ENCODE measurements at places on chromosomes 12 and 14.

DNA sequence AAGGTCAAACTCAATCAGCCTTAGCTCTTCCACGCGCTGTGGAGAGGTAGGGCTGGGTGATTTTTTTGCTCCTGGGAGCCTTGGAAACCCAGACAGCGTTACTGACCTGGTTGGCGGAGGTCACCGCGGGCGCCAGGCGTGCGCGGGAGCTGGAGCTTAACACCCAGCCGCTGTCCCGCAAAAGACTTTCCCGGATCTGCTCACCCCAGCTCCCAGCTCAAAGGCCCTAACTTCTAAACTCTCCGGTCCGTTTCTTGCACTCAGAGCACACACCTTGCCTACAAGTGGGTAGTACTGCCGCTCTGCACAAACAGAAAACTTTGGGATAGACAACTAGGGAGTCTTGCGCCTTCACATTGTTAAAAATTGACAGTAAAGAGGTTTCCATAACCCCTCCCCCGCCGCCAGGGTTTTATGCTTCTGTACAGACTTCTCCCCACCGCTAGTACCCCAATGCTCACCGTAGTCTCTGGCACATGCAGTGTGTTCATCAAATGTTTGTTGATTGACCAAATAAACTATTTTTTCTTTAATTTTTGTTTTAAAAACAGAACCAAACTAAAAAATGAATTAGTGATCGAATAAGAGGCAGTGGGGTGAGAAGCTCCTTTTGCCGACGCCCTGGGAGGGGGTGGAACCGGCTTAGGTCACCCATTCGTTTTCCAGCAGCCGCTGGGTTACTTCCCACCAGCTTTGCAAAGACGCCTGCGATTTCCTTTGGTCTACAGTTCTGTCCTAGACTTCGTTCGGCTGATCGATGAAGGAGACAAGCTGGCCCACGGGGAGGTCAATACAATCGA is 12.7 kb upstream of the TBX3 start:
- H3K36me3 ChIP-seq, result no peaks in the 10 kb centered on the region
- peaks cover 37% of the 10 kb centered on the region for H3K4me1 ChIP-seq
- no peaks in the 10 kb centered on the region for H3K27me3 ChIP-seq
- H3K27ac ChIP-seq, result no peak overlapping the region

DNA sequence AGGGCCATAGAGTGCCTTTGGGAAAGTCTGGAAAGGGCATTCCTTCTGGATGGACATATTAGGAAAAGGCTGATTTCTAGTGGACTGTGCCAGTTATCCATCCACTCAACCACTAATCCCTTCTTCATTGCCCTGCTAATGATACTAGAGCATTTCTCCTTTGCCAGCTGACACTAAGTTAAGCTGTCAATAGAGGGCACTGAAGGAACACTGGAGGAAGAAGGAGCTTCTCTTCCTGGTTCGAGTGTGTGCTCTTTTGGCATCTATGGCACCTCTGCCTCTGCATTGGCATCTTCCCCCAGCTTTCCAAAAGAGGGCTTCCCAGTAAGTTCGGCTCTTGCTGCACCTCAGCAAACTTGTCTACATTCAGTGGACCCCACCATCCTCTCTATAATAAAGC is 165.4 kb downstream of the DERA start:
- H3K27ac ChIP-seq, result no peak overlapping the region
- H3K4me3 ChIP-seq, result no peak overlapping the region
- no peaks in the 10 kb centered on the region for H3K4me1 ChIP-seq
- H3K27me3 ChIP-seq, result no peaks in the 10 kb centered on the region
- no peaks in the 10 kb centered on the region for H3K36me3 ChIP-seq

GRCh38 chr12:4725057-4725456 is 4.9 kb downstream of the GALNT8 start:
- no peaks in the 10 kb centered on the region for H3K4me1 ChIP-seq
- H3K4me3 ChIP-seq, result no peak overlapping the region
- H3K27ac ChIP-seq, result no peak overlapping the region
- no peaks in the 10 kb centered on the region for H3K27me3 ChIP-seq
- no peaks in the 10 kb centered on the region for H3K36me3 ChIP-seq

DNA sequence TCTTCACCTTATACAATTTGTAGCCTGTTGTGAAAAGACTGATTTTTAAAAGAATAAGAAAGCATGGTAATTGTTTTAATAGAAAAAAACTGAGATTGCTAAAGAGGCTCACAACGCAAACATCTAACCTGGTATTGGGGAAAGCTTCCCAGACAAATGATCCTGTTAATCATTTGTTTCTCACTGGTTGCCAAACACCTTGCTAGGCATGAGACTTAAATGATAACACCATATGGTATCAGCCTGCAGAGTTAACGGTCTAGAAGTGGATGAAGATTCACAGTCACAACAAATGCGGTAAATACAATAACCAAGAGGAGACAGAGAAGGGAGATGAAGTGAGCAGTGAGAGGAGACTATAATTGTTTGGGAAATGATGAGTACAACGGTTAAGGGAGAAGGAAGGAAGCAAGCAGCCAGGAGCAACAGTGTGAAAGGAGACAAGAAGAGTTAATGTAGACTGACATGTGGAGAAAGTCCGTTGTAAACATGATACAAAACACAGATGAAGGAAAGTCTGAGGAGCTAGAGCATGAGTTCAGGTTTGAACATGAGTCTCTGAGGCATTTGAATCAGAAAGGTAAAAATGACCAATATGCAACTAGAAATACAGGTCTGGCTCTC is 19.8 kb downstream of the GXYLT1 start:
- DNase-seq, result no peak
- no peaks in the 10 kb centered on the region for H3K27me3 ChIP-seq
- peaks cover 5% of the 10 kb centered on the region for H3K4me1 ChIP-seq
- H3K4me3 ChIP-seq, result no peak overlapping the region
- H3K27ac ChIP-seq, result no peak overlapping the region

- peaks cover 64% of the 10 kb centered on the region for H3K4me1 ChIP-seq
- H3K36me3 ChIP-seq, result no peaks in the 10 kb centered on the region
- H3K4me3 ChIP-seq, result no peak overlapping the region
- DNase-seq, result no peak
- no peaks in the 10 kb centered on the region for H3K27me3 ChIP-seq
Measured at GRCh38 chr14:74599321-74599761, 12.7 kb downstream of the LTBP2 start.

- no peaks in the 10 kb centered on the region for H3K36me3 ChIP-seq
- no peak overlapping the region for H3K4me3 ChIP-seq
- no peaks in the 10 kb centered on the region for H3K27me3 ChIP-seq
- H3K27ac ChIP-seq, result peak overlapping the region; percentile 62
- peaks cover 61% of the 10 kb centered on the region for H3K4me1 ChIP-seq
- DNase-seq, result no peak
Measured at GRCh38 chr14:61342486-61342885, 21.1 kb downstream of the PRKCH start.
